ENCODE measurements at places on chromosomes 2 and 18.

DNA sequence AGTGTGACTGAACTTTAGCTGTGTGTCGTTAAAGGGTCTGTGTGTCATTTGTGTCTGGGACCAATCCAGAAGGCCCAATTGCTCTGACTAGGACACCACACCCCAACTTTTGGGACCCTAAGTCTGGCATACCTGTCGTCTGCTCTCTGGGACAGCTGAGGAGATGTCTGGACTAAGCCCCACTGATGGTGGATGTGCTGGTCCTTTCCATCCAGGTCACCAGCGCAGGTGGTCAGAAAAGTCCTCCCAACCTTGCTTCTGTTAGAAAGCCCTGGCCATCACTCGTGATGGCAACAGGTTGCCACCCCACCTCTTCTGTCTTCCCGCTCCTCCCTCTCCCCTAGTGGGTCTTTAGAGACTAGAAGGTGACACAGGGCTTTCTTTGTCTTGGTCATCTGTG, 37.6 kb upstream of the TWIST2 start:
- DNase-seq: no peak

- DNase-seq: no peak
Measured at GRCh38 chr2:56379066-56379465, 195.3 kb downstream of the CCDC85A start.

GRCh38 chr2:7619203-7619970, 702.2 kb downstream of the RNF144A start:
- no peak for DNase-seq

- DNase-seq: no peak
Measured at GRCh38 chr2:32227492-32227891, 37.2 kb downstream of the NLRC4 start.

DNA sequence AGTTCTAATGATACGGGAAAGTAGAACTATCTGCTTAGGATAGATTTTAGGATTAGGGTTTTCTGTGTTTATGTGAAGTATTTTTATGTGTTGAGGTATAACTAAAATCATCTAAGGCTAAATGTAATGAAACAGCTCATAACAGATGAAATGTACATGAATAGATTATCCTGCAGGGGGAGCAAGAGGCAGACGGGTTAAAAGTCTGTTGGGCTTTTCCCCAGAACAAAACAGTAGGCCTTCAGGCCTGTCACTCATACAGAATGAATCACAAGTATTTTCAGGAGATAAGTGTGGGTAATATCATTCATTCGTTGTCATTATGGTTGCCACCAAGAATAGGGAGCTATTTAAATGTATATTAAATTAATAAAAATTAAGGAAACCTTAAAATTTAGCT, 107.9 kb upstream of the IL1R2 start:
- peak; percentile 49 for DNase-seq

- DNase-seq: no peak
Measured at GRCh38 chr18:26978812-26979341, 113.4 kb upstream of the AQP4 start.

DNA sequence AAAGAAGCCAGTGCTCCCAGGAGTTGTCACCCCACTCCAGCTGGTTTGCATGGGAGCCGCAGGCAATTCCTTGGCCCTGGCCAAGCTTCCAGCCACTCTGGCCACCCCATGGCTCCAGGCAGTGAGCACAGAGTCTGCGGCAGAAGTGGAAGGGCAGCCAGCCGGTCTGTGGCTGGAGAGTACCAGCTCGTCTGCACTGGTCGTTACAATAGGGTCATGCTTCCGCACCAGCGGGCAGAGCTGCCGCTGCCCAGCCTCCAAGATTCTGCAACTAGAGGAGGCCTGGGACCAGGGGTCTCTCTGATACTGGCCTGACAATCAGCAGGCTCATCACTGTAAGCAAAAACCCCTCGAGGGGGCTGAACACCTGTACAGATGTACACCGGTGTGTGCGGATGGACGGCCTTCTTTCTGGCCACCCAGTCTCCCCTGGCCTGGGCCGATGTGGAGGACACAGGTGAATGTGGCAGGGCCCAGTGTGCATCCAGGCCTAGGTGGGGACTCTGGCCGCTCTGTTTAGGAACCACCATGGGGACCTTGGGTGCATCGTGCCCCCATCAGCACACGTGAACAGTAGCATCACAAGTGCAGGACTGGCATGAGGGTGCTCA, 51.9 kb upstream of the ODC1 start:
- DNase-seq: no peak

GRCh38 chr2:9335322-9335832, 88.0 kb downstream of the ITGB1BP1 start:
- no peak for DNase-seq

GRCh38 chr2:161964160-161964559, 109.9 kb downstream of the DPP4 start:
- DNase-seq: no peak

- DNase-seq: no peak
Measured at GRCh38 chr18:23107718-23108117, 27.6 kb upstream of the CABLES1 start.

DNA sequence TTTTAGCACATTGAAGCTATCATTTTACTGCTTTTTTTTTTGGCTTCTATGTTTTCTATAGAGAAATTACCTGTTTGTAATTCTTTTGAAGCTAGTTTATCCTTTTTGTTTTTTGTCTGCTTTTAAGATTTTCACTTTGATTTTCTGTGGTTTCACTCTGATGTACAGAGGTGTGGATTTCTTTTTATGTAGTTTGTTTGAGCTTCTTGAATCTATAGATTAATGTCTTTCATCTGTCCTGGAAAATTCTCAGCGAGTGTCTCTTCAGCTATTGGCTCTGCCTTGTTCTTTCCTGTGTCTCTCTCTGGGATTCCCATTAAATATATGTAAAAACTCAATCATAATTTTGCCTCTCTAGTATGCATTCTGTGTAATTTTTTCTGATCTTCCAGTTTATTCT, 8.4 kb downstream of the POLE4 start:
- DNase-seq: no peak

- no peak for DNase-seq
Measured at GRCh38 chr2:45096996-45097395, 87.7 kb upstream of the SIX2 start.

GRCh38 chr2:31081492-31081891, 56.7 kb downstream of the GALNT14 start:
- no peak for DNase-seq

- no peak for DNase-seq
Measured at GRCh38 chr2:46367286-46367685, 70.1 kb downstream of the EPAS1 start.

GRCh38 chr2:60764736-60765534, 8.9 kb downstream of the PAPOLG start:
- DNase-seq: no peak

GRCh38 chr18:80044072-80044471, 9.8 kb downstream of the RBFA start:
- DNase-seq: no peak

GRCh38 chr2:20565101-20565622, 85.7 kb downstream of the HS1BP3 start:
- no peak for DNase-seq

- DNase-seq: no peak
Measured at GRCh38 chr18:24928301-24928878, 423.6 kb downstream of the ZNF521 start.

DNA sequence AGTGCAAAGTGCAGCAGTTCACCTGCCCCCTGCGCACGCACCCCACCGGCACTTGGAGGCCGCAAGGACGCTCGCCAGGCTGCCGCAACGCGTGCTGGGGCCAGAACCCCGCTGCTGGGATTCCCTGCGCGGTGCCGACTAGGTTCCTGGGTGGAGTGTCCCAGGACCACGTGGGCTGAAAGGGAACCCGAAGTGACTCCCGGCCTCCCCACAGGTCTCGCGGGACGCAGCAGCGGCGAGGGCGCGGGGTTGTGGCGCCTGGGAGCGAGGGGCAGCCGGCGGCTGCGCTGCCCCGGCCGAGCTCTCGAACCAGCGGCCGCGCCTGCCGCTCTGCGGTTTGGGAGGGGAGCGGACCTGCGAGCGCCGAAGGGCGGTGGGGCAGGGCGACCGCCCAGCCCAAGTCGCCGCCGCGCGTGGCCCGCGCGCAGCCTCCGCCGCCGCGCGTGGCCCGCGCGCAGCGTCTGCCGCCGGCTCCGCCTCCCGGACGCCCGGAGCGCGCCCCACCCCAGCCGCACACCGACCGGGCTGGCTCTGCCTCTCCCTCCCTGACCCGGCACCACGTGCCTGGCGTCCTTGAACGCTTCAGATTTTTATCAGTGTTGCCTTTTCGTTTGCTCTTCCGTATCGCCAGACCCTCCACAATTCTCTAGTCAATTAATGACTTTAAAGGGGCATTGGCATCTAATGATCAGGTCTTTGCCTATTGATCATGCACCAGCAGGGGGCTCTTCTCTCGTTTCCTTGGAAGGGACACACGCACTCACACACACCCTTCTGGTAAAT, at the start of gene FTCDNL1:
TSS of gene FTCDNL1 (minus strand) at position 475 of the 783 bp plus-strand sequence. CDS start 2,230 bp downstream, outside the sequence.
- peak; percentile 32 for DNase-seq

Measured in hepatic stellate cell (primary cell).